ENCODE measurements at places on chromosomes 1 and 21.
A peak's percentile ranks its signal among the peaks of the same experiment; 100 is the strongest.

- DNase-seq, result no peak
Measured at GRCh38 chr1:77624102-77624501, 58.4 kb downstream of the ZZZ3 start.

- no peak for DNase-seq
Measured at GRCh38 chr1:30088594-30088993, 634.8 kb downstream of the MATN1 start.

GRCh38 chr1:40712997-40713396 is 21.5 kb downstream of the NFYC start:
- no peak for DNase-seq

- DNase-seq, result no peak
Measured at GRCh38 chr1:62198781-62199125, 4.1 kb downstream of the L1TD1 start.

DNA sequence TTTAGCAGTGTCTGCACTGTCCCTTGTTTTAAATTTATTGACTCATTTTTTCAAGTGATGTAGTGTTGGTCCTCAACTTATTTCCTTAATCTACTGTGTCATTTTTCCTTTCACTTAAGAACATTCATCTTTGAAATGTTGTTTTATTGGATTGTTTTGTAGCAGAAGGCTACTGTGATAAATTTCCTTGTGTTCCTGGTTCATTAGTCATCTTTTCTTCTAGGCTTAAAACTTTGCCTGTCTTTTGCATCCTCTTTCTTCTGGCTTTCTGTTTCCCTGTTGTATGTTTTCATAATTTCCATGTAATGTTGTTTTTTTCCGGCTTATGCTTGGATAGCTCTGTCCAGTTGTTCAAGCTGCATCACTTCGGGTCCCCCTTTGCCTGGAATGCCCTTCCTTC is 61.9 kb downstream of the UBE2T start:
- no peak for DNase-seq

GRCh38 chr1:215040190-215040589 is 42.3 kb upstream of the KCNK2 start:
- DNase-seq, result no peak

- no peak for DNase-seq
Measured at GRCh38 chr1:3942416-3943122, 42.5 kb upstream of the C1orf174 start.

DNA sequence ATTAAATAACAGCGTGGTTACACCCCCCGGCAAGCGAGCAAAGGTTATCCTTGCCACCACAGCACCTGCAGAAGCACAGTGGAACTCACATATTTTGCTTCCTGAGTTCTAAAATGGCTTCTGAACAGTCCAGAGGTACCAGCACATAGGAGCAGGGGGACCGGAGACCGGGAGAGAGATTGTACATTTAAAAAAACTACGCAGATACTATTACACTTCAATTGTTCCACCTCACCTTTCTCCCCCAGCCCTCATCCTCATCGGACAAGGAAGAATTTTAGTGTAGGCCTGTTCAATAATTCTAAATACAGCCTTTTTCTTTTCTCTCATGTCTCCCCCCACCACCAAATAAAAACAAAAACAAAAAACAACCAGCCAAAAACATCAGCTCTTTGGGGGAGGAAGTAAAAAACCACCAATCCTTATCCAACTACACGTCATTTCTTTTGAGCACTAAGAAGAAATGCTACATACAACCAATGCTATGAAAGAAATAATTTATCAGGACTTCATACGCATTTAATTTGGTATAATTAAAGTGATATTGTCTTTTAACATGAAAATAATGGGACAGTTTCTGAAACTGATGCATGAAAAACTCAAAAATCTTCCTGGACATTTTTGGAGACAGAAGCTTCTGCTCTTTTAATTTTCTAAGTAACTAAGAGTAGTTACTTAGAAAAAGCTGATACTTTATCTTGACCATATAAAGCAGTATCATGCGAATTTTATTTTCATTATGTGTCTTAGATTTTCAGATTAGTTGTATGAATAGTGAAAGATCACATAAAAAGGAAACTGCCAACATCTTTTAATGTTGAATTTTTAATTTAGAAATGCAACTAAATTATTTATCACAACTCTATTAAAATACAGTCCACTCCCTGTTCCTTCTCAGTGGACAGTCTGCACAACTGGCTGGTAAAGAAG is 9.1 kb downstream of the CDKN2C start:
- DNase-seq, result peak; percentile 28

- DNase-seq, result no peak
Measured at GRCh38 chr1:183173828-183174227, 12.2 kb upstream of the LAMC2 start.
